ENCODE measurements at places on chromosomes 6 and 20.

DNA sequence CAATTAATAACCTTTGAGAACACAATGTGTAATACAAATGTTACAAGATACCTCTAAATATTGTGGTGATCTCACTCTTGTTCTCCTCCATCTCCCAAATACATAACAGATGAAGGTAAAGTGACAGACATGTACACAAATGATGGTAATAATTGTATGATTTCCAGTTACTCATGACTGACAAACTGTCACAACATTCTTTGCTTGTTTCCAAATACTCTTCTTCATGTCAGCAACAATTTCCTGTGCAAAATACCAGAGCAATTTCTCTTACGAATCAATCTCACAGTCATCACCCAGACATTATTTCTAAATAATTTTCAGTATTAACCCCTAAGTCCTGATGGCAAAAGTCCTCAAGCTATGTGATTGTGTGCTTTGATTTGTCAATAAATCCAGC, 92.9 kb downstream of the RPS12 start:
- DNase-seq, result no peak

- DNase-seq, result no peak
Observed at GRCh38 chr6:67591910-67592309, 1043.2 kb upstream of the ADGRB3 start.

DNA sequence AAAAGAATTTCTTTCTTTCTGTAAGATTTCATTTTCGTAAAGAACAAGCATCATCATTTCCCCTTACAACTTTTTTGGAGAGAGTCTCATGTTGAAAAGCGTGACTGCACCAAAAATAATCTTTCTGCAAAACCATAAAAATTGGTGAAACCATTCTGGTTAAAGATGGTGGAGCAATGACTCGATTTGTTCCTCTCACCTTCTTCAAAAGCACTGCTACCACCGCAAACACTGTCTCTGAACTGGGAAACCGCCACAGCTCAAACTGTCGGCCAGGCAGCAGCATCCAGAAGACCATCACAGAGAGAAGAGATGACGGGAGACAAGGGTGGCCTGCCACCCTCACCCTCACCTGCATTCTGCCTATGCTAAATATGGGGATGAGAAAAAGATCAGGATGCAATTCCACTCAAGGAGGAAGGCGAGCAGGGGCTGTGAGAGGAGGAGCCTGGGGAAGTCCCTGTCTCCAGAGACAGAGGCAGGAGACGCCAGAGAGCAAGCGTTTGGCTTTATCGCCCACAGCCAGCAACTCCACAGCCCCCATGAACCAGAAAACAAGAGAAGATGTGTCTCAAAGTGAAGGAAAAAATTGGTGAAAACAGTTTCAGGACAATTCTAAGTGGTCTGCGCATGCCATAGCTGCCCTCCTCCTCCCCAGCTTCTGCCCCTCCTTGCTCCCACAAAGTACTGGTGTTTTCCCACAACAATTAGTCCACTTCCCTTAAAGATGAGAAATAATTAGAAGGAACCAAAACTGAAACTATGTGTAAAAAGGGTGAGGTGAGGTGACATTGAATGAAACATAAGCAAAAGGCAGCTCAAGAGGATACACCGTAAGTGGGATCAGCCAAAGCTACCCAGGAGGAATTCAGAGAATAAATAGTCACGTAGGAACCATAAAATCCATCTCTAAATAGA, 255.5 kb downstream of the KIF16B start:
- no peak for DNase-seq

GRCh38 chr6:43914272-43915147, 144.5 kb downstream of the VEGFA start:
- DNase-seq, result no peak

GRCh38 chr6:13397359-13398068, 69.2 kb upstream of the TBC1D7 start:
- no peak for DNase-seq
